ENCODE measurements at places on chromosomes 6 and 20. TPM values are rescaled to one million over a fixed set of nuclear protein-coding genes. Genes with fewer than 3 reads are reported as not detected.

GRCh38 chr6:2861822-2862164 lies 20.1 kb upstream of the SERPINB1 start:
- DNase-seq, result no peak

CD109 gene
- total RNA-seq, result 24.4 TPM

SPATA25 gene
- 1.1 TPM for total RNA-seq

HLA-DQB1 gene
- total RNA-seq, result 2.7 TPM
